ENCODE measurements at places on chromosomes 2 and 18.

DNA sequence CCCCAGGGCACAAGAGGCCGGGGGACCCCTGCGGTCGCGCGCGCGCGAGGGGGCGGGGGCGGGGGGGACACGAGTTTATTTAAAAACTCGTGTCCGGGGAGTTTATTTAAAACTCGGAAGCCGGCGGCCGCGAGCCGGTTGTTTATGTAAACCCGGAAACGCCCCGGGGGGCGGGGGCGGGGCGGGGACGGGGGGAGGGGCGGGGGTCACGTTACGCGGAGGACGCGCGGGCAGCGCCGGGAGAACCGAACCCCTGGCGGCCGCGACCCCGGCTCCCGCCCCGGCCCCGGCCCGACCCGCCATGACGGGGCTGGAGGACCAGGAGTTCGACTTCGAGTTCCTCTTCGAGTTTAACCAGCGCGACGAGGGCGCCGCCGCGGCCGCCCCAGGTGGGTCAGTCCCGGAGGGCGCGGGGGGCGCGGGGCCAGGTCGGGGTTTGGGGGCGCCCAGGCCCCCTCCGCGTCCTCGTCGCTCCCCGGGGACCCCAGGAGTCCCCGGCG lies 4.4 kb downstream of the NFATC1 start:
- peak; percentile 85 for DNase-seq

DNA sequence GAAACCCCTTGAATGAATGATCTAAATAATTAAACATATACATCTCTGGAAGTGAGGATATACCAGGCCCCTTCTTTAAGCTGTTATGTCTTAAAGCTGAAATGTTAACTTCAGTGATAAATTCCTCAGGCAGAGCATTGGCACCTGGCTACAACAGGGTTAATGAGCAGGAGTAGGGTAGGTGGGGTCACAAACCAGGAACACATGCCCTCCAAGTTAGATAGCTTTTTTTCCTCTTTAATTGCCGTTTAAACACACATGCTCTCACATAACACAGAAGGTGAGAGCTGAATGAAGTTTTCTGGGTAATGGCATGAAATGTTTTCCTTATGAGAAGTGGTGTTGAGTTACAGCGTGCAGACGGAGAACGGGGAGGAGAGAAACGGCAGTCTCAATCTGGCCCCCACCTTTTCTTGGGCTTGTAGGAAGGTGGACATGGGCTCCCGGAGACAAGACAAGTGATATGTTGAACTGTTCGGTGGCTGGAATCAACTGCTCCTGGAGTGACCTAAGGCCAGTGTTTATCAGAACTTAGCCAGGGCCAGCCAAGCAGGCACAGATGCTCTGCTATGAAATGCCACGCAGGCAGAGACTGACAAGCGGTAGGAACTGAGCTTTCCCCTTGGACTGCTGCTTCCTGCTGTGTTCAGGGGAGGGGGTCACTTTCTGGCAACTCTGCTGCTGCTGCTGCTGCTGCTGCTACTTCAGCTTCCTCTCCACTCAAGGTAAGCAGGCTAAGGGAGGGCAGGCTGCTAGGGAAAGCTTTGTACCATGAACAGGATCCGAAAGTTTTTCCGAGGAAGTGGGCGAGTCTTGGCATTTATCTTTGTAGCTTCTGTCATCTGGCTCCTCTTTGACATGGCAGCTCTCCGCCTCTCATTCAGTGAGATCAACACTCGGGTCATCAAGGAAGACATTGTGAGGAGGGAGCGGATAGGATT lies at the start of gene GALNT5:
Gene GALNT5, plus strand, starts transcription at position 394 of the 941 bp plus-strand sequence. Its CDS starts 378 bp downstream, at position 772.
- DNase-seq: peak; percentile 68

DNA sequence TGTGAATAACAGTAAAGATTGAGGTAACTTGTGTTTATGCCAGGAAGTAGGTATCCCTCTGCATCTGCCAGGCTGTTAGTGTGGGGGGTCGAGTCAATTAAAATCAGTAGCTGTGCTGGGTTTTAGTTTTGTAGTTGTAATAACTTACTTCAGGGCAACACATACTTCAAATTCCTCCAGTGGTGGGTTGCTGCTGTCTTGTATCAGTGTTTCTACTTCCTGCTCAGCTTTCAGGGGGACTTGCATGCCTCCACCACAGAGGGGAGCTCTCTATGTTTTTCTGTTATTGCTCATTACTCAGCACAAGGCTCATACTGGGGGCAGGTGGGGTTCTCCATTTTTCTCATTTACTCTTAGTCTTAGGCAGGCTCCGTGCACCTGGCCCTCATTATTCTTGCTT lies 136.8 kb downstream of the CAPN13 start:
- no peak for DNase-seq

DNA sequence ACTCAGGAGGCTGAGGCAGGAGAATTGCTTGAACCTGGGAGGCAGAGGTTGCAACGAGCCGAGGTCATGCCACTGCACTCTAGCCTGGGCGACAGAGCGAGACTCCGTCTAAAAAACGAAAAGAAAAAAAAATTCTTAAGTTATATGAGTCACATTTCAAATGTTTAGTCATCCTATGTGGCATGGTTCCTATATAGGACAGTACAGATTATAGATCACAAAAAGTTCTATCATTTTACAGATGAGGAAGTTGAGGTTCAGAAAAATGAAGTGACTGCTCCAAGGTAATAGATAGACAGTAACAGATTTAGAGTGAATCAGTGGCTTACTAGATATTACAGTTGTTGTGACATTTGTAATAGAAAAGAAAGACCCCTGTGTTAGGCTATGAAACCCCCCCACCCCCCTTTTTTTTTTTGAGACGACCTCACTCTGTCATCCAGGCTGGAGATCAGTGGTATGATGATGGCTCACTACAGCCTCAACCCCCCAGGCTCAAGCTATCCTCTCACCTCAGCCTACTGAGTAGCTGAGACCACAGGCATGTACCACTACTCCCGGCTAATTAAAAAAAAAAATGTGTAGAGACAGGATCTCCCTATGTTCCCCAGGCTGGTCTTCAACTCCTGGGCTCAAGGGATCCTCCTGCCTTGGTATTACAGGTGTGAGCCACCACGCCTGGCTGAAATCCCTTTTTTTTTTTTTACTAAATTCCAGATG lies 22.7 kb downstream of the PTPN4 start:
- no peak for DNase-seq

DNA sequence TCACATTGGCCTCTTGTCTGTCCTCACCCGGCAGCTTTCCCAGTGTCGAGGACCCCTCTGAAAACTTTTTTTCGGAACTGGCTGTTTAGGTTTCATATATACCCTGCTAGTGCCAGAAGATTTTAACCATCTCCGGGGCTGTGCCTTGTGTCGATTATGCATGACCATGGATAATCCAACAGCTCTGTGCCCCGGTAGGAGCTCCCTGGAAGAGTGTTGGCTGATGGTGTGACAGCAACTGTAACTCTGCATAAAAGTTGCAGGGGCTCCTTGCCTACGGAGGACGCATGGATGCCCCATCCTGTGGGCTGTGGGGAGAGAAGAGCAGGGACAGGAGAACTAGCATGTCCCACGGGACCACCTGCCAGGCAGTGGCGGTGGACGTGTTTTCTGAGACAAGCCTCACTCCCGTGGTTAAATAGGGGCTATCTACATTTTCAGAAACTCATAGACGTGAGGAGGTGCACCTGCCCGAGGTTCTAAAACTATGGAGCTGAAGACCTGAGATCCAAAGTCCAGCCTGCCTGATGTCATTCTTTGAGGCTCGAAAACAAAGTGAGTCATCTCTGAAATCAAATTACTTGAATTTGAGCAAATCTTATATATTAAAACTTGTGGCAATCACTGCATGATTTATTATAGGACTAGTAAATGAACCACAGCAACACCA lies 437.2 kb upstream of the HS6ST1 start:
- DNase-seq: no peak

GRCh38 chr18:71784777-71785176 lies 759.4 kb downstream of the CBLN2 start:
- no peak for DNase-seq

DNA sequence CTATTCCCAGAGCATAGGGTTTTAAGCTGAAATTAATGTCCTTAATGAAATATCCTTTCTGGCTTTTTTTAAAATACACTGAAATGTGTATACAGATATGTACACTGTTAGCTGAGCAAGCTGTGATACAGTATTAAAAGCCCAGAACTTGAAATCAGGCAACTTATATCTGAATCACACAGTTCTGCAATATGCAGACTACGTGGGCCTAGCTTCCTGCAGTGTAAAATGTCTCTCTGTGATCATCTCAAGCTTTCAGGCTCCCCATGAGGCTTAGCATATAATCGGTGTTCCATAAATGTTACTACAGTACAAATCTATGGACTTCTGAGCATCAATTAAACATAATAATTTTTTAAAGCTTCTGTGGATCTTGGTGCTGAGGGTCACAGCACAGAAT lies 8.2 kb downstream of the FBXO15 start:
- DNase-seq: no peak

DNA sequence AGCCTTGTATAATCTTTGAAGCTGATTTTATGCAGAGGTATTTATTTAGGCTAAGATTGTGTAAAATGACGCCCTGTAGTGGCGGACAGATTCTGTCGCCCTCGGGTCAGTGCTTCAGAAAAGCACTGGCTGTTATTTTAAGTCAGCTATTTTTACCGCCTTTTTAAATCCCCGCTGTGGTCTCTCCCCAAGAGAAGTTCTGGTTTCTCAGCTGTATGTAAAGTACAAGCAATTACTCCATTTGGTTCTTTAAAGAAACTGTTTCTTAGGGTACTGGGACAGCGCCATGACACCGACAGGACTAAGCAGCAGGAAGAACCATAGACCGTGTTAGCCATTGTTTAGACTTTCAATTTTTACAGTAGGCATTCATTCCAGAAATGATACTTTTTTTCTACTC lies 65.0 kb downstream of the UGGT1 start:
- DNase-seq: no peak

DNA sequence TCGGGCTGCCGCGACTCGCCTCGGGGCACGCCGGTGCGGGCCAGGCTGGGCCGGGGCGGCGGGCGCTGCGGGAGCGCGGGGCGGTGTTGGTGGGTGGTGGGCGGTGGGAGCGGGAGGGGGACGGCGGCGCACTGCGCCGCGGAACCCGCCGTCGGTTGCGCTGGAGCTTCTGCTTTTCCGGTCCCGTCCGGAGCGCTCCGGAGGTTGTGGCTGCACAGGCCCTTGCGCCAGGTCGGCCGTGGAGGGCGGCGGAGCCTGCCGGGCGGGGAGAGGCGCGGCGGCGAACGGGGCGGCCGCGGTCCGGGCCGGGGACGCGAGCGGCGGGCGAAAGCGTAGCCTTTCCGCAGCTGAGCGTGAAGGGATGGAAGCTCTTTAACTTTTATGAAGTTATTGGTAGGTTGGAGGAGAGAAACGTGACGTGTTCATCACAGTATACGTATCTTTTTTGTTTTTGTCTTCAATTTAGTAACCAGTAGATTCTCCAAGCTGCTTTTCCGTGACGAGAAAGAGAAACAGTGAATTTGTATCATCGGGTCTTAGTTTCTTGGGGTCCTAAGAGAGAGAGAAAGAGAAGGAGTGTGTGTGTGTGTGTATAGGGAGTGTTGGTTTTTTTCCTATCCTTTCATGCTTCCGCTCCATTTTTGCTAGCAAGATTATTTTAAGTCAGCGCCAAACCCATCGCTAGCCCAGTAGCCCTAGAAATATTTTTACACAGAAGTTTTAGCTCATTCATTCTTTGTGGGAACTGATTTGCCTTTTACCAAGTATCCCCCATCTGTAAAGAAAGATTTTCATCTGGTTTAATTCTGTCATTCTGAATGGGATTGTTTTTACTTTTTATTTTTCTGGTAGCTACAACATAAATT lies 535 bp downstream of the ATG4B start:
- DNase-seq: no peak

DNA sequence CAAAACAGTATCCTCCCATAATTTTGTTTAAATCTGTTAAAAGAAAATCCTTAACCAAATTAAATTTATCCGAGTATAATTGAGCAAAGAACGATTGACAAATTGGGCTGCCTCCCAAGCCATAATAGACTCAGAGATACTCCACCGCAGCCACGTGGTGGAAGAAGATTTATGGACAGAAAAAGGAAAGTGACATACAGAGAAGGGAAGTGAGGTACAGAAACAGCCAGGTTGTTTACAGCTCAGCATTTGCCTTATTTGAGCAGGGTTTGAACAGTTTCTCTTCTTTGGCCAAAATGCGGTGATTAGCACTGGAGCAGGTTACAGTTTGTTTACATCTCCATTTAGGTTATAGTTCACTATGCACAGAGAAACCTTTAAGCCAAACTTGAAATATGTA lies 60.8 kb downstream of the KYNU start:
- DNase-seq: no peak

GRCh38 chr2:72888438-72889202 lies 1.4 kb downstream of the SPR start:
- no peak for DNase-seq

- DNase-seq: no peak
Observed at GRCh38 chr2:217060951-217061547, 201.2 kb upstream of the TNP1 start.

DNA sequence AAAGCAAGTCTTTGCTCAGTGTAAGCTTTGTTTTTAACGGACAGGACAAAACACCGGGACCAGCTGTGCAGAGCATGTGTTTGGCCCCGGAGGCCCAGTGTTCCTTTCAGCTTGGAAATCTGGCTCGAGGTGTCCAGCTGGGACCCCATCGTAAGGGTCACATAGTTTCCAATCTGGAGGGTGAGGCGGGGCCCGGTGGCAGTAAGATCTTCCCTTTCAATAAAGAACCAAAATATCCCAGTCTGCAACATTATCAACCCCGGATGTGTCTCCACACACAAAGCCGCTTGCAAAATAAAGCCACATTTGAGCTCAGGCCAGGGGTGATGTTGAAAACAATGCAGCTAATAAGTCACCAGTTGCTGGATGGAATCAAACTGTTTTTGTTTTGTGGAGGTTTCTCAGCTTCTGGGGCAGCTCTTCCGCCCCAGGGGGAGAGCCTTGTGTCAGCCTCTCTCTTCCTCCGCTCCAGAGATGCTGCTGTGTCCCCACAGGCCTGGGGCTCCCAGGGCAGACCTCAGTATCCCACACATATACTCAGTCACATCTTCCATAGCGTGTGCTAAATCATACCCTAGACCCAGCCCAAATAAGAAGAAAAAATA lies 138.6 kb upstream of the GLI2 start:
- DNase-seq: peak; percentile 55

DNA sequence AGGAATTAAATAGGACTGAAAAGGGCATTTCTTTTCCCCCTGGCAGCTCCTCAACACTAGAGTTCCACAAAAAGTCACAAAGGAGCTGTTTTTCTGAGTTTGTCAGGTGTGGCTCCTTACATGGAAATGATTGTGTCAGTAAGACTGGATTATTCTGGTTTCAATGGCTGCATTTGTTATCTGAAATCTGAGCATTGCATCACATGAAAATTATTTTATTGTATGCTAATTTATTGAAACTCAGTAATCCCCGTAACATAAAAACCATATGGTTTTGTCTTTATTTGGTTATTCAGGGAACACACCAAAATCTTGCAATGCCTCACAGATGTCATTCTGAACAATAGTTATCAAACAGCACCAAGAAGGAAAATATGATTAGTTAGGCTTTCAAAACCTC lies 439.7 kb upstream of the TNP1 start:
- no peak for DNase-seq
